Activated naive CD4-positive, alpha-beta T cell treated with anti-CD3 and anti-CD28 coated beads, Interleukin-2, amount 10 ng/mL, durations not matched to agents 7 days and 5 days (primary cell): ENCODE measurements at places on chromosomes 1 and 21.

DNA sequence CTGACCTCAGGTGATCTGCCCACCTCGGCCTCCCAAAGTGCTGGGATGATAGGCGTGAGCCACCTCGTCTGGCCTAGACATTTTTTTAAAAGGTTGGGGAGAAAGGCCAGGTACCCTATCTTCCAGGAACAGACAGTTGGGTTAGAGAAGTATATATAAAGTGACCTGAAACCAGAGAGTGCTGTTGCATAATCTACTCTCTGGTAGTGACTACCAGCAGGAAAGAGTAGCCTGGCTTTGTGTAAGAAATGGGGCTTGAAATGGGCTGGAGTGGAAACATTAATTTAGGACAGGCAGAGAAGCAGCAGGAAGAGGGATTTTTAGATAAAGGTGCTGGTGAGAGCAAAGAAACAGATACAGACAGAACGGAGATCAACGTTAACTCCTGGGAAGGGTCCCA, 125.8 kb upstream of the HOOK1 start:
- DNase-seq: no peak

DNA sequence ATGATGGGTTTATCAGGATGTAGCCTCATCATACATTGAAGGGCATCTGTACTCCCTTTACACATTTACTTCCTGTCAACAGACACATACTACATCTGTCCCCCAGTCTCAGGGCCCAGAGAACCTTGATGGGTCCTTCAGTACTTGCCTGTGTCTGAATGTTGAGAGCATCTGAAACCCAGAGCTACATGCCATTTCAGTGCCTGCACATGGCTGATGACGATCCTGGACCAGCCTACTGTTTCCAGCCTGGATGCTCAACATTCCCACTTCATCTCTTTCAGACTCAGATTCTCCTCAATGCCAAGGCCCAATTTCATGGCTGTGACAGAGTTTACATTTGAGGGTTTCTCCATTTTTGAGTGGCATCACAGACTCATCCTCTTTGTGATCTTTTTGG, at the start of gene OR10J4:
TSS of gene OR10J4 (plus strand) at position 301 of the 400 bp plus-strand sequence.
- DNase-seq: no peak

DNA sequence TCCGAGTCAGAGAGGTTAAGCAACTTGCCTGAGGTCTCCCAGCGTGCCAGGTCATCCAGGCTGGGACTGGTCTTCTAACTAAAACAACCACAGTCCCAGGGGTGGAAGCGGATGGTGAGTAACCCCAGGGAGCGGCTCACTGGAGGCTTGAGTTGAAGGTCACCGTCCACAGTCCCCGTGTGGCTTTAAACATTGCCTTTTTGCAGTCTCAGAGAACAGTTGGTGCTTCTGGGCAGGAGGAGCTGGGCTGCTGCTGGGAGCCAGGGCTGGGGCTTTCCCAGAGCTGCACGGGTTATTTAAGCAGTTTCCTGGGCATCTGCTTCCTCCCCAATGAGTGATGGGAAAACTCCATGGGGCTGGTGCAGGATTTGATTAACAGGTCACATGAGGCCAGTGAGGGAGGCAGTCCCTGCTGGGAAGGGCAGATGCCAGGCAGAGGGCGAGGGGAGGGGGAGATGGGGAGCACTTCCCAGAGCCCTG, 12.3 kb downstream of the ARHGEF10L start:
- DNase-seq: no peak

DNA sequence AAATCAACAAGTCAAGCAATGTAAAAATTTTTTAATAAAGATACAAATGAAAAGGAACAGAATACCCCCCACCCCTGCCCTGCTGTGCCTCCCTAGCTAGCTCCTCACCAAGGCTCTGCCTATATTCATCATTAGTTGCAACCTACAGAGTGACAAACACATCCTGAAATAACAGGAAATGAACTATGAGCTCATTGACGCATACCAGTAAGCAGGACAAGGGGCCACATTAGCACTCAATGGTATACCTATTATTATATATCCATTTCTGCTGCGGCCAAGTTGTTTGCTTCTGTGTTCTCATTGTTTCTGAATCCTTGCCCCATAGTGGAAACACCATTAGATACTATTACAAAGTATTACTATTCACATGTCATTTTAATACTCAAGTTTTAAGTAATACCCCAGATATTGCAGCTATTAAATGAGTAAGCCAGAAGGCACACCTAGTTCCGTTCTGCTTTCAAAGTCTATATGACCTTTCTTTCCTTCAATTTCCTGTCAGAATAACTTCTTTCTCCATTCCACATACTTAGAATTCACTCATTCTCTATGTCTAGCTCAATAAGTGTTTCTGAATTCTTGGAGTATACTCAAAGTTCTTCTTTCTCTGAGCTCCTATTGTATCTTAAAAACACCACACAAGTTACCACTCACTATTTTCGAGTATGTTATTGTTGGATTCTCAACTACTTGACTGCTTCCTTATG, 1214.9 kb downstream of the PLA2G4A start:
- DNase-seq: no peak

DNA sequence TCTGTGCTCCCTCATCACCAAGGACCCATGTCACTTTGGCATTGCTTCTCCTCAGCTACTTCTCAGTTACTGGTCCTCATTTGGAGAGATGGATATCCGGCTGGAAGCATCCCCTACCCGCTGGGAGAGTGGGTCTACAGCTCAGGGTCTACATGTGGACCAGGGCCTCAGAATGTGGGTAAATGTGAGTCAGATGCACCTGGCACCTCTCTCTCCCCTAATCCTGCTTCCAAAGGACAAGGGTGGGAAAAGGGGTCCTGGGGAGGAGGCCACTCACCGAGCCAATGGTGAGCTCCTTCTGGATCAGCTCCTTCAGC, 908 bp downstream of the S100A6 start:
- peak; percentile 18 for DNase-seq

- DNase-seq: no peak
These were observed 217.9 kb downstream of the KCNH1 start for GRCh38 chr1:210915890-210916507.

- no peak for DNase-seq
These were observed 10.0 kb downstream of the GDAP2 start for GRCh38 chr1:117919376-117919775.

DNA sequence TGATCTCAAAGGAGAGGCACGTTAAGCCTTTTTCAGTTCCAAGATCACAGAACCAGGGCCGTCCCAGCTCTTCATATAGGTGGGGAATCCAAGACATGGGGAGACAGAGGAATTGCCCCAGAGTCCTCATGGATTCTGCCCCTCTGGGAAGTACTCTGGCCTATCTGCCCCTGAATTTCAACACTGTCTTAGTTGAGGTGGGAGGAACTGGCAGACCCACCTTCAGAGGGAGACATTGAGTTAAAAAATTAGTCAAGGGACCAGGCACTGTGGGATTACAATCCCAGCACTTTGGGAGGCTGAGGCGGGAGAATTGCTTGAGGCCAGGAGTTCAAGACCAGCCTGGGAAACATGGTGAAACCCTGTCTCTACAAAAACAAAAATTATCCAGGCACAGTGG, 2.1 kb upstream of the KNCN start:
- DNase-seq: no peak
